ENCODE measurements at places on chromosomes 2 and 18. TPM values are rescaled to one million over a fixed set of nuclear protein-coding genes. Genes with fewer than 3 reads are reported as not detected.

The NEURL3 gene
- not detected for total RNA-seq

The TSPYL6 gene
- not detected for total RNA-seq

The COL4A4 gene
- total RNA-seq = 15.6 TPM

The PRKAG3 gene
- 0.14 TPM for total RNA-seq

The NEU4 gene
- total RNA-seq = 0.17 TPM

The SCN1A gene
- 0.39 TPM for total RNA-seq

The SPP2 gene
- total RNA-seq = not detected

The POTEF gene
- total RNA-seq = not detected

The GLI2 gene
- total RNA-seq = 4.1 TPM

- DNase-seq = no peak
Observed at GRCh38 chr2:149894226-149894625, 306.7 kb upstream of the MMADHC start.

DNA sequence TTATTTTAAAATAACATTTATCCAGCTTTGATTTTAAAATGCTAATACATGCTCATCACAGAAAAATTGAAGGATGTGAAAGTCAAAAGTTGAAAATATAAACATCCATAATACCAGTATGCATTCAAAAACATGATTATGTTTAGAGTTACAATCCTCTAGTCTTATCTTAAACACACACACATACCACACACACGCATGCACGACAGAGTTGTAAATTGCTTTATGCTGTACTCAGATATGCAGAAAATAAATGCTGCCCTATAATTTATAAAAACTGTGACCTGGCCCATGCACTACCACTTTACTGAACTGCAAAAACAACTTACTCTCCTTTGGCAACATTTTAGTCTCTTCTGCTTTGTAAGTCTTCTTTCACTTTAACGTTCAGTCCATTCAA is 793.0 kb upstream of the FANCL start:
- no peak for DNase-seq

GRCh38 chr2:134677856-134678756 is 40.7 kb downstream of the TMEM163 start:
- no peak for DNase-seq

- no peak for DNase-seq
Observed at GRCh38 chr2:189150033-189150432, 29.5 kb downstream of the COL5A2 start.

- DNase-seq = no peak
Observed at GRCh38 chr2:231161877-231162329, 36.5 kb upstream of the ARMC9 start.

GRCh38 chr2:109261906-109262631 is 133.1 kb downstream of the SH3RF3 start:
- DNase-seq = no peak

- DNase-seq = no peak
Observed at GRCh38 chr2:10507106-10507505, 59.0 kb upstream of the ODC1 start.

GRCh38 chr2:102509749-102510148 is 36.7 kb downstream of the SLC9A4 start:
- no peak for DNase-seq

- no peak for DNase-seq
Observed at GRCh38 chr2:231634412-231634811, 41.7 kb downstream of the TEX44 start.

GRCh38 chr2:69926849-69927515 is 12.1 kb downstream of the MXD1 start:
- DNase-seq = peak; percentile 24

GRCh38 chr2:29475499-29475898 is 360.3 kb downstream of the CLIP4 start:
- DNase-seq = no peak

GRCh38 chr2:172843902-172844715 is 108.5 kb downstream of the RAPGEF4 start:
- no peak for DNase-seq

GRCh38 chr2:114192362-114192761 is 250.1 kb upstream of the DPP10 start:
- no peak for DNase-seq

- DNase-seq = no peak
Observed at GRCh38 chr2:214378455-214379103, 32.3 kb upstream of the VWC2L start.

All from right cardiac atrium (tissue), 5 donors.